ENCODE measurements at places on chromosomes 16 and 17. TPM values are rescaled to one million over a fixed set of nuclear protein-coding genes. Genes with fewer than 3 reads are reported as not detected.

ASGR1 gene
- total RNA-seq, result 0.52 TPM

MYH8 gene
- total RNA-seq, result not detected

TP53TG3F gene
- total RNA-seq, result not detected

DHRS13 gene
- 17.6 TPM for total RNA-seq

HOXB5 gene
- total RNA-seq, result 8.2 TPM

CLEC18A gene
- total RNA-seq, result not detected

LGALS9 gene
- total RNA-seq, result 61.4 TPM

KCNH4 gene
- total RNA-seq, result not detected

GAS2L2 gene
- total RNA-seq, result 0.52 TPM

DNA sequence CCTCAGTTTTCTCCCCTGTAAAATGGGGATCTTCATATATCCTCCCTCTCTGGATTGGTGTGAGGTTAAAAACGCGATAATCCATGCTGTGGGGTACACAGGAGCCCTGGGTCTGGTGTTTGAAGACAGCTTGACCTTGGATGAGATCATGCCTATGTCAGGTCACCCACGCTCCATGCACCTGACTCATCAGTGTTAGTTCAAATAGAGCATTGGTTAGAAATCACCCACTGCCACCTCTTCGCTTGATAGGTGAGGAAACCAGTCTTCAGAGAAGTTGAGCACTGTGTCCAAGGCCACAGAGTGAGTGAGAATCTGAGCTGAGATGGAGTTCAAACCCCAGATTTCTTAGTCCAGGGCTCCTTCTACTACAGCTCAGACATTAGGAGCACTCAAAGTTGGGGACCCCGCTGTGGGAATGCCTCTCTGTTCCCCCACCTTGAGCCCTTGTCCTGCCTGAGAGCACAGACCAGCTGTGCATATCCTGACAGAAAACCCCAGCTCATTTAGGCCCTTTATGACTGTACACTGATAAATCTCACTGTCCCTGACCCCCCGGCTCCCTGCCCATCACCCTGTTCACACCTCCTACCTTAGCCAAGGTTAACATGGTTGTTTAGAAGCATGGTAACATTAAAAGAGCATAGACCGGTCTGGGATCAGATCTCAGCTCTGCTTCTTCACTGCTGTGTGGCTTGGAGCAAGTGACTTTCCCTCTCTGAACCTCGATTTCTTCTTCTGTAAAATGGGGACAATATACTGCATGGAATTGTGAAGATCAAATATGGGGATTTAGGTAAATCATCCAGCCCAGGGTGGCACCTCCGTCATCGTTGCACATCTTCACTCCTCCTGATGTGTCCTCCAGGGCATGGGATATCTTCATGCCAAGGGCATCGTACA, 22.4 kb upstream of the LGALS9 start:
- no peak for DNase-seq

GRCh38 chr16:14095883-14096551, 24.9 kb downstream of the MRTFB start:
- peak; percentile 46 for DNase-seq

GRCh38 chr16:68770671-68771070, 33.6 kb downstream of the CDH1 start:
- no peak for DNase-seq

DNA sequence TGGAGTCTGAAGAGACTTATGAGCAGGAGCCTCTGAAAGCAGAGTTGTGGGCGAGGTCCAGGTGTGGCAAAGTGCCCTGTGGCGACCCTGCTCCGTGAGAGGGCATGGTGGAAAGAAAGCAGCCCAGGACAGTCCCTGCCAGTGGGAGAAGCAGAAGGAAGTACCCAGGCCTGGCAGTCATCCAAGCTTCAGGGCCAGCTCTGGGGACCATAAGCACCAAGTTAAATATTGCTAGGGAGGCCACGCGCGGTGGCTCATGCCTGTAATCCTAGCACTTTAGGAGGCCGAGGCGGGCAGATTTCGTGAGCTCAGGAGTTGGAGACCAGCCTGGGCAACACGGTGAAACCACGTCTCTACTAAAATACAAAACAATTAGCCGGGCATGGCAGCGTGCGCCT, 4.9 kb upstream of the ASGR1 start:
- peak; percentile 61 for DNase-seq

DNA sequence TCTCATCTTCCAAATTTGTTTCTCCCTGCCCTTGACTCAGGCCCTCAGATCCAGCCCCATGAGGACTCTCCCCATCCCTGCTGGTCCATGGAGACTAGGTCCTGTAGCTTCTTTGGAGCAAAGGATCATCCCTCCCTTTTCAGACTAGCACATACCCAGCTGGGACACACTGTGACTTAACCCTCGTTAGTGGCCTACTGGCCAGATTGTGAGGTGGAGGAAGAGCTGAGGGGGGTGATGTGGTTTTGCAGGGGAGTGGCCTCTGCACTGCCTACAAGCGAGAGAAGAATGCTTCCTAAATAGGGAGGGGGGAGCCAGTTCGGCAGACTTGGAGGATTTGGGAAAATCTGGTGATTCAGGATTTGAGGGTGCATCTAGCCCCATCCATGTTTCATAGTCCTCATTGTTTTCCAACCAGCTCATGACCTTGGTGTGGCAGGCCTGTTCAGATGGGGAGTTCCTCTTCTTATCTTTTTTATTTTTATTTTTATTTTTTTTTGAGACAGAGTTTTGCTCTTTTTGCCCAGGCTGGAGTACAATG, 47.8 kb upstream of the SLC47A1 start:
- DNase-seq, result no peak

- DNase-seq, result no peak
These were observed 477.6 kb downstream of the XYLT1 start for GRCh38 chr16:16992975-16993765.

DNA sequence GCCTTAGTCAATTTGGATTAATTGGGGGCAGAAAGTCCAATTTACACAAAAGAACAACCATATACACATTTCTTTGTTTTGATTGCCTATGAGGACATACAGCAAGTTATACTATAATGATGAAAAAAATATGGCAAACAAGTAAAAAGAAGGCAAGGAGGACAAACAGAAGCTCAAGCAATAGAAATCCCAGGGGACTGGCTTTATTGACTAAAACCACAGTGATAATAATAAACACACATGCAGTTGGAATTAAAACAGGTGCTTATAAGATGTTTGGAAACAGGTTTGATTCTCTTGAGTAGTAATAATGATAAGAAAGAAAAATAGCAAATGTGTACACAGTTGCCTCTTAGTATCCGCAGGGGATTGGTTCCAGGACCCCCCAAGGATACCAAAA, 176.4 kb downstream of the SHISA9 start:
- DNase-seq, result no peak

DNA sequence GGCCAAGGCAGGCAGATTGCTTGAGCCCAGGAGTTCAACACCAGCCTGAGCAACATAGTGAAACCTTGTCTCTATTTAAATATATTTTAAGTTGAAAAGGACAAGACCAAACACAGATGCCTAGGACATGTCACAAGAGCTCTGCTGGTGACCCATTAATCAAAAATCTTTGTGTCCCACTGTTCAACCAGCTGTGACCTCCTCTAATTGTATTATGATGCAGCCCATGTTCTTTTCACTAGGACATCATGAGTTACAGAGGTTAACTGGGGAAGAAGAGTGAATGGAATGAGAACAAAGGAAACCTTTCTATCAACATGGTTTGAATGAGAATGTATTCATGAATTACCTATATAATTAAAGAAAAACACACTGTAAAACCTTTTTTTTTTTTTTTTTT, 7.0 kb downstream of the EFTUD2 start:
- DNase-seq, result no peak

GRCh38 chr17:56939869-56940484, 20.9 kb downstream of the COIL start:
- peak; percentile 89 for DNase-seq

DNA sequence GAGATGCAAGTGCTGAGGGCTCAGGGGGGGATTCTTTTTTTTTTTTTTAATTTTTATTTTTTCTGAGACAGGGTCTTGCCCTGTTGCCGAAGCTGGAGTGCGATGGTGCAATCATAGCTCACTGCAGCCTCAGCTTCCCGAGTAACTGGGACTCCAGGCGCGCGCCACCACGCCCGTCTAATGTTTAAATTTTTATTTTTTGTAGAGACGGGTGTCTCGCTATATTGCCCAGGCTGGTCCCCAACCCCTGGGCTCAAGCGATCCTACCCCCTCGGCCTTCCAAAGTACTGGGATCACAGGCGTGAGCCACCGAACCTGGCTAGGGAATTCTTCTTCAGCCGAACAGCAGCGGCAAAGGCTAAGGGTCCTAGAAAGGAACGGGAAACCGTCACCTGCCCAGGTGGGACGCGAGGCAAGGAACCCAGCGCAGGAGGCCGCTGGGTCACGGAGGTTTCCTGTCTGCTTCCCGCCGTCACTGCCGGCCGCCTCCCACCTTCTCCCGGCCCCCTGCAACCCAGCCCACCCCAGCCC, 13.3 kb upstream of the OR1F1 start:
- no peak for DNase-seq

DNA sequence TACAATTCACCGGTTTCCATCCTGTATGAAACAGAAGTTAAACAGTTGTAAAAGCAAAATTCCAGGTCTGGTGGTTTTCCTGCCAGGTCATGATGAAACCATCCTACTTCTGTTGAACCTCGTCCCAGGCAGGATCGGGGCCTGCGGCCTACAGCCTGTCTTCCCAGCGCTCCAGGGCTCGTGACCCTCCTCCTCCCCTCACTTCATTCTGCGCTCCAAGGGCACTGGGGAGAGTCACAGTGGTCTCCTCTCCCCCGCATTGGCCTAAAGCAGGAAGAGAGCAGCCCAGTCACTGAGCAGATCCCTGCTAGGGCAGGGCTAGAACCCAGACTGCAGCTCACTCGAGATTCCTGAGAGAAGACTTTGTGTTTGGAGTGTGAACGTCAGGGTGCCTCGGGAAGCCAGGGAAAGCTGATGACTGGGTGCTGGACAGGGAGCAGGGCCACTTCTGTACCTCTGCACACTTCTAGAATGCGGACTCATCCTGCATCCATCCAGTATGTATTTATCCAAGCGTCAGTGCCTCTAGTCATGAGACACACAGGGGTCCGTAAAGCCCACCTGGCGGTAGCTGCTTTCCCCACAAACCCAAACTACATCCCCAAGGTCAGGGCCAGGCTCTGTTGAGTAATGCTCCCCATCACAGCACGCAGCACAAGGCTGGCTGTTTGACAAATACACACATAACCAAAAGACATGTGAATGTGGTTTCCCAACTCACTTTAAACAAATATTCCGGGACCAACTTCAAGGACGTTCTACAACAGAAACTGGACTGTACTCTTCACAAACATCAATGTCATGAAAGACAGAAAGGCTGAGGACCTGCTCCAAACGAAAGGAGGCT, 1.7 kb upstream of the ITGAE start:
- no peak for DNase-seq

DNA sequence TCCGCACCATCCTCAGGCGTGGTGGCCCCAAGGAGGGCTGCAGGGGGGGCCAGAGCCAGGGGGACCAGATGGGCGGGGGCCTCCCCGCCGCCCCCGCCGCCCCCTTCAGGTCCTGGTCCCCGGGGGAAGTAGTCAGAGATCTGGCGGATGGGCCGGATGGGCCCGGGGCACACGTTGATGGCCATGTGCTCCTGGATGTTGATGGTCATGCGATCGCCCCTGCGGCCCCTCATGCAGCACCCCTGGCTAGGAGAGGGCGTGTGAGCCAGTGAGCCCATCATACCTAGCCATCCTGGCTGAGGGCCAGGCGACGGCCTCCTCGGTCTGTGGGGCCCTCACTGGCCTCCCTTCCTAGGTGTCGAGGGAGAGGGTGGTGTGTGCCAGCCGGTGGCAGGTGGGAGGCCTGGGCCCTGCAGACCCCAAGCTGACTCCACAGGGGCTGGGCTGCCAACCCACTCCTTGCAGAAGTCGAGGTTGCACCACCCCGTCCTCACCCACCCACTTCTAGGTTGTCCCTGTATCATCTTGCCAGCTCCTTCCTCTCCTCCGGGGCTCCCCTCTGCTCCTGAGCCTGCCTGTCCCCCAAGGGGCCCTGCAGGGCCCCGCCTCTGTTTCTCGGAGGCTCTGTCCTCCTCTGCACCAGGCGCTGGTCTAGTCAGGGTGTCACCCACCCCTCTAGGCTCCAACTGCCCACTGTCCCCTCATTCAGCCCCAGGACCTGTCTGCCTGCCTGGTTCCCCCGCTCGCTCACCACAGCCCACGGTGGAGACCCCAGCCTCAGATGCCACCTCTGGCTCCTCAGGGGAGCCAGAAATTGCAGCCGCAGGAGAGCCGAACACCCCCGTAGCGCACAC, 610 bp downstream of the DOC2A start:
- no peak for DNase-seq

DNA sequence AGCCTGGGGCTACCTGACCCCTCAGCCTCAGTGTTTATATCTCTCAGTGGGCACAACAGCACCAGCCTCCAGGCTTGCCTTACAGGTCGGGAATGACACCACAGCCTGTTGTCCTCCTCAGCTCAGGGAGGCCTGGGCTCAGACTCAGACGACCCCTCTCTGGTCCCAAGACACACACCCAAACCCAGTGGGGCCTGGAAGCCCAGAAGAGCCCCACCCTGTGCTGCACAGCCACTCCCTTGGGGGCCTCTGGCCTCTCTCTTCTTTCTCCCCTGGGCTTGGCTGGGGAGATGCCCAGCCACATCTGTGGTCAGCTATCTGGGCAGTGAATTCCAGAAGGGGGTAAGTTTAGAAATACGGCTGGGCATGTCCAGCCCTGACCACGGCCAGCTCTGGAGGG, 2.4 kb downstream of the NATD1 start:
- DNase-seq, result no peak

DNA sequence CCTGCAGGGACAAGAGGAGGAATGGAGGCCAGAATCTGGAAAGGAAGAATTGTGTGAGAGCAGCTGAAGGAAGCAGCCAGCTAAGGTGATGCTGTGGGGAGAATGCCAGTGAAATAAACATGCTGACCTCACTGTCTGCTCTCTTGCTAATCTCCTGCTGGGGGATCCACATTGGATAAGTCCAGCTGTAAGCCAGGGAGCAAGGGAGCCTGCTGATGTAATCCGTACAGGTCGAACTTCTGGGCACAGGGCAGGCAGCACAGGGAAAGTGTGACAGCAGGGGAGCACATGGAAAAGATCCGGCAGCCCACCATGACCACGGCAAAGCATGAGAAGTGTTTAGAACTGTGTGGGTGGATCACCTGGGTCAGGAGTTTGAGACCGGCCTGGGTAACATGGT, 7.5 kb upstream of the XPO6 start:
- no peak for DNase-seq

DNA sequence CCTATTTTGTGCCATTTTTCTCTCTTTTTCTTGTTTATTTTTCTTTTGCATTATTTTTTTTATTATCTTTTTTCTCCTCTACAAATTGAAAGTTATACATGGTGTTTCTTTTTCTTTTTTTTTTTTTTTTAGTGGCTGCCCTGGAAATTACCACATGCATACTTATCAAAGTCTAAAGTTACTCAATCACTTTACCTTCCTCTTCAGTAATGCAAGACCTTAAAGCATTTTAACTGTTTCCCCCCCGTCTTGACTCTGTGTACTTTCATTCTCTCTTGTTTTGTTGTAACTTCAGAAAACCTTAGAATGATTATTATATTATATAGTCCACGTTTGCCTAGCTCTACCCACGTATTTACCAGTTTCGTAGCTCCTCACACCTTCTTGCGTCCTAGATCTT, 33.3 kb upstream of the SMPD3 start:
- no peak for DNase-seq

- no peak for DNase-seq
These were observed 2.7 kb upstream of the WFDC1 start for GRCh38 chr16:84292011-84292410.
